ENCODE measurements at places on chromosomes 11 and 22.
A peak's percentile ranks its signal among the peaks of the same experiment; 100 is the strongest.

DNA sequence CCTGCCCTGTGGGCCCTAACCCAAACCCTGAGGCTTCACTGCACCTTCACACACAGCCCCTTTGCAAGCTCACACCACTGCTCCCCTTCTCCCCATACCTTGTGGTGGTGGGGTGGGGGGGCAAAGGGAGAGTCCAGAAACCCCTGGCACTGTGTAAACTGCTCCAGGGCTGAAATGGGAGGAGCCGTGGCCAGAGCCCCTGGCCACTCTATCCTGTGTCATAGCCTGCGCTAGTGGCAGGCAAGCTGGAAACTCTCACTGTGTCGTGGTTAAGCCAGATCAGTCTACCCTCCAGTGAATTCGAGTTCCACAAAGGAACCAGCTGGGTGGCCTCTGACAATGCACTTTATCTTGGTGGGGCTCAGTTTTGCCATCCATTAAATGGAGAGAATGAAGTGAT, 8.4 kb upstream of the SYT13 start:
- no peak for DNase-seq

DNA sequence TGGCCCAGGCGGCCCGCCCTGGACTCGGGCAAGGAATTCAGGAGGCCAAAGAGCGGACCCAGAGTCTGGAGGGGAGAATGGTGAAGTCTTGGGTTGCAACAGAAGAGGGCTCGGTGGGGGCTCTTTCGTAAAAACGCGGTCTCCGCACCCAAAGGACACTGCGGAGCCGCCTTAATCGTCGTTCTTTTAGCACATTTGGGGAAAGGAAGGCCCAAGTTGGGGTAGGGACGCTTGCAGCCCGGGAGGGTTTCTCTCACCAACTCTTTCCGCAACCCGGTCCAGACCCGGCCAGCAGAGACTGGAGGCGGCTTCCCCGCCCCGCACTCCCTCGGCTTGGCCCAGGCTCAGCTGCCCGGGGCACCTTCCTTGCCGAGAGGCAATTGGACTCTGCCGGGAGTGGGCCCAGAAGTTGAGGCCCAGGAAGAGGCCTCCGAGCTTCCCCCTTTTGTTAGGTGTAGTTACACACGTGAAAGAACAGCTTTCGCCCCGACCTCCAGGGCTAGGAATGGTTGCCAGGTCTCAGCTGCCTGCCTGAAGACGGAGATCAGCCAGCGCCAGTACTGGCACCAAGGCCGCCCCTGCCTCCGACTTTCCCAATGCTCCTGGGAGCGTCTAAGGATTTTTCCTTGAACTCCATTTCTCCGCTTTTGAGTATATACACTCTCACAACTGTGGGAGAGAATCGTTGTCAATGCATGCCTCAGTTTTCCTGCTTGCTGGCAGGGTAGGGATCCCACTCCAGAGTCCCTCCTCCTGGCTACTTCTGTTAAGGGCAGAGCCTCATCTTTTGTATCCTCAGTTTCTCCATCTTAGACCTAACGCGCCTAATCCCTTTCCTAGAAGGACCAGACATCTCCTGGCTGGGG, 3.7 kb downstream of the ALX4 start:
- DNase-seq, result no peak

- no peak for DNase-seq
Measured at GRCh38 chr11:289398-289711, 429 bp downstream of the PGGHG start.

DNA sequence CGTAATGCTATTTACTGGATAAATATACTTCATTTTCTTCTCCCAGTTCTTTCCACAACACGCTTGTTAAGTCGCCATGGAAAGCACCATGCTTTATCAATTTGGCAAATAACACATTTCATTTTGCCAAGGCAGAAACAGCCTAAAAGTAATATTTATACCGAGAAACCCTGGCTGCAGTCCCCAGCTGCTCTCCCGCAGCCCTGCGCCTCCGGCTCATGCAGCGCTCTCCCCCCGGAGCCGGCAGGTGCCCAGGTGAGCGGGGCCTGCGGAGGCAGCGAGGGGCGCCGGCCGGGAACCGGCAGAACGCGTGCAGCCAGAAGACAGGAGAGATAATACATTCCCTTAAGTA, 681 bp upstream of the ARHGEF12 start:
- peak; percentile 11 for DNase-seq

DNA sequence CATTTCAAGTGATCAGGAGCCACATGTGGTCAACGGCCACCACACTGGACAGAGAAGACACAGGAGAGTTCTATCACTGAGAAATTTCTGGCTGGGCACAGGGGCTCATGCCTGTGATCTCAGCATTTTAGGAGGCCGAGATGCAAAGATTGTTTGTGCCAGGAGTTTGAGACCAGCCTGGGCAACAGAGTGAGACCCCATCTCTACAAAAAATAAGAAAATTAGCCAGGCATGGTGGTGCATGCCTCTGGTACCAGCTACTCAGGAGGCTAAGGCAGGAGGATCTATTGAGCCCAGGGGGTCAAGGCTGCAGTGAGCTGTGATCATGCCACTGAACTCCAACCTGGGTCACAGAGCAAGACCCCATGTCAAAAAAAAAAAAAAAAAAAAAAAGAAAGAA, 26.3 kb downstream of the KCNJ4 start:
- no peak for DNase-seq

- DNase-seq, result no peak
Measured at GRCh38 chr11:21921151-21921550, 271.7 kb upstream of the ANO5 start.
